ENCODE measurements at places on chromosomes 4 and X.
A peak's percentile ranks its signal among the peaks of the same experiment; 100 is the strongest.

DNA sequence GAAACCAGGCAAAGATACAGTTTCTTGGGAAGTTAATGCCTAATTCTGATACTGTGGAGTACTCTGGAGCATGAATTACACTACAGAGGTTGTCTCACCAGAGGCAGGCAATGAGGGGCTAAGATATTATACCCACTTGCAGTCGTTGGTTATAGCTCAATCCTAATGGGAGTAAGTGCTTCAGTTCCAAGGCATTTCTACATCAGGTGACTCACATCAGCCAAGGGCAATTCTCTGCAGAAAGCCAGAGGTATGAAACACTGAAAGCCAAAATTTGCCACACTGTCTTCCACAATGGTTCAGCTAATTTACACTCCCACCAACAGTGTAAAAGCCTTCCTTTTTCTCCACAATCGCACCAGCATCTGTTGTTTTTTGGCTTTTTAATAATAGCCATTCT, 174.0 kb upstream of the IL15 start:
- DNase-seq, result no peak

GRCh38 chrX:98067611-98068010, 1183.9 kb downstream of the RPA4 start:
- DNase-seq, result no peak

DNA sequence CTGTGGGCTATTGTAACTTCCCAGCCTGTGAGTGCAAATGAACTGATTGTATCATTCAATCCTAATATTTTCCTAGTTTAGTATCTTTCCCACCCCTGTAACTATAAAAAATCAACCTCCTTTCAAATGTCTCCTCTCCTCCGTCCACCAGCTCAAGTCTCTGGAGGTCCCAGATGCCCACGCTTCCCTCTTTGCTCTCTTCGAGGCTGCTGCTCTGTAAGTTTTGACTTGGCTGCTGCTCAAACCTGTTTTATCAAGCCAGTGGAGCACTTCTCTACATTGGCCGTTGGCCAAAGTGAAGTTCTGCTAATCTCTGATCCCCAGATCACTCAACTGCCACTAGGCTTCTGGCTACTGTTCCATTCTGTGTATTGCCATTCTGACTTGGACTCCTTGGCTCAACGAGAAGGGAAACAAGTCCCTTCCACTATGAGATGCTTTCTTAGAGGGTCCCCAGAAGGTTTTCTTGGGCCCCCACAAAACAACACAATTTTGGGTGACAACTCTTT, 60.7 kb upstream of the RAPGEF2 start:
- no peak for DNase-seq

DNA sequence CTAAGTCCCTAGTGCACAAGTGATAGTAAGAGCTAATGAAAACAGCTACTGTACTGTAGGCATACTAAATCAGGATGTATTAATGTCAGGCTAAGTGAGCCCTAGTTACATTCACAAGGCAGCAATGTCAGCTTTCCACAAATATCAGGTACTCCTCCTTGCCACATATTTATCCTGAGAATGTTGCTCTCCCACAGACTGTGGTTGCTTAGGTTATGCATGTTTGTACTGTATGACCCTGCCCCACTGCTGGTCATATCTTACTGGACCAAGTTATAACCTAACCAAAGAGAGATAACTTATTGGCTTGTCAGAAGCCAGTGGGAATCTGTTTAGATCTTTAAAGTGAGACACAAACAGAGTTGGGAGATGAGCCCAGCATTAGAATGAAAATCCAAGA, 241.0 kb downstream of the SLC39A8 start:
- no peak for DNase-seq

DNA sequence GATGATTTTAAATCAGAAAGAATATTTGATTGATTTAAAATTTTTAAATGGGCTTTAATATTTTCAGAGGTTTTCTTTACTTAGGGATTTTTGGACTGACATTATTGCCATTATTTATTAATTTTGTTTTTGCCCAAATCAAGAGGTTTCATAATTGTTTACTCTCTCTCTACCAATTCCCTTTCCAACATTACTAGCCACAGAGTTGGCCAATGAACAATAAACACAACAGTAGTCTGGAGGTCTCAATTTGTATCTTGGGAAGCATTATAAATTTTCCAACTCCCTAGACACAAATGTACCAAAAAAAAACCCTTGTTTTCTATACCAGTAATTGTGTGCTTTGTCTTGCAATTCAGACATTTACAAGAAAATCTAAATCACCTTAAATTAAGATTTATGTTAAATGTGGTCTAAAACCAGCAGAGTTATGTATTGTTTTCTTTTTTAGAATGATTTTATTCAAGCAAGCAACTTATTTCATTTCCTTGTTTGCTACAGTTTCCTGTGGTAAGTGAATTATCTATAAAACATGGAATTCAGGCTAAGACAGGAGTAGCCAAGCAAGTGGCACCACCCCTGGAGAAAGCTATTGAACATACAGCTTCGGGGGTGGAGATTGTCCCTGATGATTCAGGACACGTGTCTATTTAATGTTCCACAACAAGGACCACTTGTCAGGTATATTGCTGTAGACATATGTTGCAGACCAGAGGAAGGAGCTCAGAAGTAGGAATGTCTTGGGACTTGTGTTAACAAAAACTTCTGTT, 622 bp downstream of the KLKB1 start:
- DNase-seq, result no peak

DNA sequence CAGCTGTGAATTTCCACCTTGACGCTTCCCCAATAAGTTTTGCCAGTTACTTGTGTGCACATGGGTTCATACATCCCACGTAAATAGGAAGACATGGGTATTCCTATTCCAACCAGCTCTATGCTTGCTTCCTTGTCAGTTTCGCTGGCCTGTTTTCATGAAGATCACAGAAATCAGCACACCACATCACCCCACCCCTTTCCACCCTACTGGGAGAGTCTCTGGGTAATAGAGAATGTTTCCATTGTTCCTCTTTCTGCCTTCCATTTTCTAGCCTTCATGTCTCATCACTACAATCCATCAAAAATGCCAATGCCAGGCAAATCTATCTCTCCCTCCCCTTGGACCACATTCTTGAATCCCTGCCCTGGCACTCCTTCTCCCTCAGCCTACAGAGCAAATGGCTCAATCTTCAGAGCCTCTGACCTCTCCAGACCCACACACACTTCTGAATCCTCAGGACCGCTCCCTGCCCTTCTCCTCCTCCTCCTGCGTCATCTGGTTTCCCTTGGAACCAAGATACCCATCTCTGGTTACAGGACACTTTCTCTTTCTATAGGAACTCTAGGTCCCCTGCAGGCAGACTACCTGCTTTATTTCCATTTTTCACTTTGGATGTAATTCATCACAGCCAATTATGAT, 323.3 kb downstream of the DHX15 start:
- peak; percentile 21 for DNase-seq

GRCh38 chr4:57774171-57774570, 664.0 kb upstream of the IGFBP7 start:
- no peak for DNase-seq

- no peak for DNase-seq
Observed at GRCh38 chr4:6349896-6350603, 80.4 kb downstream of the WFS1 start.

DNA sequence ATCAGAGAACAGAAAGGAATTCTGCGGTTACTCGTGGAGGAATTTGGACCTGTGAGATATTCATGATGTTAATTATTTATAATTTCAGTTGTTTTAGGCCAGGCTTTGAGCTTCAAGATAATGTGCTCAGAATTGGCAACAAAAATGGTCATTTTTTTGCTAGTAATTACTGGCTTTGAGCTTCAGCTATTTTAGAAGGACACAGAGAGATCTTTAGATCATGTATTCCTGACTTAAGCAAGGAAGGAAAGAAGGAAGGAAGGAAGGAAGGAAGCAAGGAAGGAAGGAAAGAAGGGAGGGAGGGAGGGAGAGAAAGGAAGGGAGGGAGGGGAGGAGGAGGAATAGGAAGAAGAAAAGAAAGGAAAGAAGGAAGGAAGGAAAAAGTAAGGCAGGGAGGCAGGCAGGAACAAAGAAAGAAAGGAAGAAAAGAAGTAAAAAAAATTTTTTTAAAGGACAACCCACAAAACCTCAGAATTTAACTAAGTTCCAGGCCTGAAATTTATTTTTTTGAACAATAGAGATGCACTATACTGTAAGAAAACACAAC, 277.9 kb upstream of the KLF3 start:
- no peak for DNase-seq

- DNase-seq, result no peak
Observed at GRCh38 chr4:100609810-100610209, 92.0 kb upstream of the EMCN start.

GRCh38 chr4:145719752-145720624, 40.0 kb downstream of the C4orf51 start:
- DNase-seq, result no peak

DNA sequence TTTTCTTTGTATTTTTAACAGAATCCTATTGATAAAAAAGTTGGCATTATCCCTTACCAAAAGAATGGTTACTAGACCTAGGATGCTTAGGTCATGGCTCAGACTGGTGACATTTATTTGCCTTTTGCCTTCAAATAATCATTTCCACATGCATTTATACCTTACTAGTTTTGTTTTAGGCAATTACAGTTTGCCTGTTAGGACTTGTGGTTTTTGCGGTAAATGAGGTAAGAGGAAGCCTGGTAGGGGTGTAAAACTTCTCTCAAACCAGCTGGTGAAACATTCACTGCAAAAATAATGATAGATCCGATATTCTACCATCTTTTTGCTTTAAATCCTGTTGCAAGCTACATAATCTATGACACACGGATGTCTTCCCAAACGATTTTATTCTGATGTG, 12.1 kb downstream of the LAMP2 start:
- peak; percentile 52 for DNase-seq

- peak; percentile 25 for DNase-seq
Observed at GRCh38 chr4:40046311-40046980, 10.2 kb upstream of the N4BP2 start.

DNA sequence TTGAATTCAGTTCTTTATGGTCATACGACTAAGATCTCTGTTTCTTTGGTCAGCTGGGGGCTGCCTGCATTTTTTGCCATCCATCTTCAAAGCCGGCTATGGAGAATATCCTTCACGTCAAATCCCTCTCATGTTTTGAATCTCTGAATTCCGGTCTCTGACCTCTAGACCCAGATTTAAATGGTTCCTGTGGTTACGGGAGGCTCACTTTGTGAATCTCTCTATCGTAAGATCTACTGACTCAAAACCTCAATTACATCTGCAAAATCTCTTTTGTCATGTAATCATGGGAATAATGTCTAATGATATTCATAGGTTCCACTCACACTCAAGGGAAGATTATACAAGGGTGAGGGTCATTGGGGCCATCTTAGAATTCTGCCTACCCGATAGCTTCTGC, 5.7 kb upstream of the MPC1L start:
- no peak for DNase-seq

DNA sequence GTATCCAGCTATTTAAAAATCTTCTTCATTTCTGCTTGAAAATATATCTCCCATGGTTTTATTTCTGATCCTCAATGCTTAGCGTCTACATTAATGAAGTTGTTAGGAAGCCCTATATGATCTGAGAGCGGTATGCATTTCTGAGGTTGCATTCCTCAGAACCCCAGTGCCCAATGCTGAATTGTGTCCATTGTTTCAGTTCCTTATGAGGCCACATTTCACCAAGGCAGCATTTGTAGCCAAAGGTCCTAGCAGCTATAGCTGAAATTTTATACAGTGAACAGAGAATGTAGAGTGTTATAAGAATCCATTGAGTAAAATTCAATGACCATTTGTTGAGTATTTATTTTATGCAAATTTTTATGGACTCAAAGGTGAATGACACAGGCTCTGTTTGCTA, 209.5 kb downstream of the PCDH7 start:
- DNase-seq, result no peak

DNA sequence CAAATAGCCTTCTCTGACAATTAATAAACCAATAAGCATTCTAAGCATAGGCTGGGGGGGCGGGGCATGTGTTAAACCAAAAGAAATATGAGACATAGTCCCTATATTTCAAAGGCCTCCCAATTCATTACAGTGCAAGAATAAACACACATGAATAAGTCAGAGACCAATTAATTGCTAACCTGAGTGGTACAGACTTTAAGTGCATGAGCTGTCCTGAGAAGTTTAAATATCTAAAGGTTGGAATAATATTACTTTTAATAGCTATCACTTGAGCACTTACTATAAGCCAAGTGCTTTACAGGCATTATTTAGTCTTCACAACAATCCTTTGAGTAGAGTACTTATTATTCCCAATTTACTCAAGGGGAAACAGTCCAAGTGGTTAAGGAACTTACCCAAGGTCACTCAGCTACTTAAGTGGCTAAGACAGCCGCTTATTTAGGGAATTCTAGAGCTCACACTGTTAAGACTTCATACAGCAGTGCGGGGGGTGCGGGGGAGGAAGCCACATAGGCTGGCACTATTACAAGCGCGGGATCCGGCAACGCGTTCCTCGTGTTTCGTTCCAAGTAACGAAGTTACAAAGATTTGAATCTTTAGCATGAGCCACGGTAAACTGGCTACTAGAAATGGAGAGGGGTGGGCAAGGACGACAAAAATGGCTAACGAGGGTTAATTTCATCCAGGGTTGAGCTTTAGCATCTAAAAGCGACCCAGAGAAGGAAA, 1.4 kb downstream of the THOC2 start:
- peak; percentile 40 for DNase-seq

DNA sequence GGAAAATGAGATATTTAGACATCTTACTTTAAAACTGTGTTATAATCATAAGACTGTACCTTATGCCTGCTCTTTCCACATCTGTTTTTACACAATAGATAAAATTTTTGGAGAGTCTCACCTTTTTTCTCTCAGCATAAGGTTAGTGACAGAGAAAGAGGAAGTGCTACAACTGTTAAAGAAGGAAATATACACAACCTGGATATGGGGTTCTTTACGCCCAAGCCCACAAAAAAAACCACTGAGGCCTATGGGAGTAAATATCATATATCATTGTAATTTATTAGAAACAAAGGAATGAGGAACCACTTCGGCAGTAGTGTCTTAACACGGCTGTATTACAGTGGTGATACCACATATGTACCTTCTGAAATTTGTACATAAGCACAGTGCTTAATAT, 265.9 kb upstream of the GK2 start:
- no peak for DNase-seq

- no peak for DNase-seq
Observed at GRCh38 chr4:139483000-139483399, 29.1 kb downstream of the RAB33B start.

- DNase-seq, result peak; percentile 64
Observed at GRCh38 chrX:151153086-151153485, 23.3 kb upstream of the GPR50 start.

GRCh38 chrX:40933706-40934425, 151.4 kb upstream of the USP9X start:
- peak; percentile 35 for DNase-seq

GRCh38 chrX:106050054-106050453, 11.5 kb upstream of the SERPINA7 start:
- no peak for DNase-seq

DNA sequence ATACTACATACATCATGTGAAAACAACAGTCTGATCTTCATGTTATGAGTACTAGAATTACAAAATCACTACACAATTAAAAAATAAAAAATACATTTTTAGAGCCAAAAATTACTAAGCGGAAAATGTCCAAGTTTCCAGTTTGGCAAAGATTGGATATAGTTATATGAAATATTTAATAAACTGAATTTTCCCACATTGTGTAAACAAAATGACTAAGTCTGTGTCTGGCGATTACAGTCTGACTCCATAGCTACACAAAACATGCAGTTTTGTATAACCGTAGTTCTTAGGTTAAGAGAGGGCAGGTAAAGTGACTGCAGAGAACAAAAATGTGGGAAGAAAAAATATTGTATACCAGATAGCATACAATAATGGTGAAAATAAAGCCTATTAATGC, 59.2 kb upstream of the TMEM47 start:
- DNase-seq, result no peak

- DNase-seq, result no peak
Observed at GRCh38 chr4:146478009-146478408, 43.7 kb downstream of the SLC10A7 start.
